ENCODE measurements at places on chromosomes 1 and 21. TPM values are rescaled to one million over a fixed set of nuclear protein-coding genes. Genes with fewer than 3 reads are reported as not detected.

DNA sequence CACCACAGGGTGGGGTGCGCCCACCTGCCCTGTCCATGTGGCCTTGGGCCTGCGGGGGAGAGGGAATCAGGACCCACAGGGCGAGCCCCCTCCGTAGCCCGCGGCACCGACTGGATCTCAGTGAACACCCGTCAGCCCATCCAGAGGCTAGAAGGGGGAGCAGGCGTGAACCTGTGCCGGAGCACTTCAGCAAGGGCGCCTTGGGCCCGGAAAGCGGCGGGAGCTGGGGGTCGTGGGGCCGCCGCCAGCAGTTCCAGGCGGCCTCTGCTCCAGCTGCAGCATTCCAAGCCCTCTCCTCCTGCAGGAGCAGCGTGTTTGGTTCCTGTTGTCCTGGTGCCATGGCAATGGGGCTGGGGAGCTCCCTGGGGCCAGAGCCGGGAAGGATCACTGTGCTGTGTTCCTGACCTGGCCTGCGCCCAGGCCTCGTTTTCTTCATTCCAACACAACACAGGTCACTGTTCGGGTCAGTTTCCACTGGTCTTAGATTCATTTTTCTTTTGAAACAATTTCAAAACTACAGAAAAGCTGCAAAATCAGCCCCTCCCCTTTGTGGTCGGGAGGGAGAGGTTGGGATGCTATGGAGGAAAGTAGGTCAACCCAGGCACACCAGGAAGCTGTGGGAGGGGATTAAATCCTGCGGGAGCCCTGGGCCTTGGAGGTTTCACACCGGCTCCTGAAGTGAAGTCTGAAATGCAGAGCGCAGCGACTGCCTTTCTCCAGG lies 18.8 kb downstream of the SLX9 start:
- peak; percentile 98 for DNase-seq

GRCh38 chr1:17278996-17279830 lies 28.8 kb upstream of the PADI4 start:
- no peak for DNase-seq

DNA sequence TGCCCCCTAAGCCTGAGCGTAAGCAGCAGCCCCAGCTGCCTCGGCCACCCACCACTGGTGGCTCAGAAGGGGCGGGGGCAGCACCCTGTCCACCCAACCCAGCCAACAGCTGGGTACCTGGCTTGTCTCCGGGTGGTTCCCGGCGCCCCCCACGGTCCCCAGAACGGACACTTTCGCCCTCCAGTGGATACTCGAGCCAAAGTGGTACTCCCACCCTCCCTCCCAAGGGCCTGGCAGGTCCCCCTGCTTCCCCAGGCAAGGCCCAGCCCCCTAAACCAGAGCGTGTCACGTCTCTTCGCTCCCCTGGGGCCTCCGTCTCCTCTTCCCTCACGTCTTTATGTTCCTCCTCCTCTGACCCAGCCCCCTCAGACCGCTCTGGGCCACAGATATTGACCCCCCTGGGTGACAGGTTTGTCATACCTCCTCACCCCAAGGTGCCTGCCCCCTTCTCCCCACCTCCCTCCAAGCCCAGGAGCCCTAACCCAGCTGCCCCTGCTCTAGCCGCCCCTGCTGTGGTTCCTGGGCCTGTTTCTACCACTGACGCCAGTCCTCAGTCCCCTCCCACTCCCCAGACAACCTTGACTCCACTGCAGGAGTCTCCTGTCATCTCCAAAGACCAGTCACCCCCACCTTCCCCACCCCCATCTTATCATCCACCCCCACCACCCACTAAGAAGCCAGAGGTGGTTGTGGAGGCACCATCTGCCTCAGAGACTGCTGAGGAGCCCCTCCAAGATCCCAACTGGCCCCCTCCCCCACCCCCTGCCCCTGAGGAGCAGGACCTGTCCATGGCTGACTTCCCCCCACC lies 46.2 kb downstream of the YARS1 start:
- DNase-seq = no peak

- DNase-seq = no peak
Measured at GRCh38 chr1:165845992-165846748, 18.8 kb downstream of the UCK2 start.

DNA sequence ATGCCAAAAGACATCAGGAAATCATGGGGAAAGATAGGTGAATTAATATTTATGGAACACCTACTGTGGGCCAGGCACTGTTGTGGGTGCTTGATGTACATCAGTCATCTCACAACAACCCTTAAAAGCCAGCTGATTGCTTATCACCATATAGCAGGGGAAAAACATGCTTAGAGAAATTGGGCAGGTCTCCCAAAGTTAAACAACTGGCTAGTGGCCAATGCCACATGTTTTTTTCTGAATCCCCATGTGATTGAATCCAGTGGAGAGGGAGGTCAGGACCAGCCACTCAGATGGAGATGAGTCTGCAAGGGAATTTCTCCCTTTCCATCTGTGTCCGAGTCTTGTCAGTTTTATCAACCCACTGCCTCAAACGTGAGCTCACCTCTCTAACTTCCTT lies 33.5 kb downstream of the UTP25 start:
- no peak for DNase-seq

- no peak for DNase-seq
Measured at GRCh38 chr1:39666772-39667171, 5.1 kb downstream of the NT5C1A start.

- no peak for DNase-seq
Measured at GRCh38 chr21:42624095-42624790, 29.2 kb upstream of the PDE9A start.

GRCh38 chr1:3078430-3078861 lies 9.4 kb downstream of the PRDM16 start:
- DNase-seq = no peak

Gene IGSF5
- 0.49 TPM for polyA plus RNA-seq

Gene COA6
- 30.0 TPM for polyA plus RNA-seq

Measured in muscle of leg (tissue), 16 donors.